ENCODE measurements at places on chromosomes 13 and 19. TPM values are rescaled to one million over a fixed set of nuclear protein-coding genes. Genes with fewer than 3 reads are reported as not detected.

Gene LILRB1
- not detected for polyA plus RNA-seq

Gene MIPEP
- 15.3 TPM for polyA plus RNA-seq

Gene ZNF787
- polyA plus RNA-seq: 11.4 TPM

Gene LRRC4B
- polyA plus RNA-seq: 98.9 TPM

Gene CC2D1A
- polyA plus RNA-seq: 26.9 TPM

Gene ATP4B
- polyA plus RNA-seq: not detected

Gene KLK10
- polyA plus RNA-seq: not detected

Gene NLRP9
- polyA plus RNA-seq: not detected

Gene FGF22
- polyA plus RNA-seq: not detected

Gene ICAM4
- polyA plus RNA-seq: not detected

Gene TUBB4A
- polyA plus RNA-seq: 17.8 TPM

Gene CYP2A6
- polyA plus RNA-seq: not detected

Gene CDC42EP5
- not detected for polyA plus RNA-seq

Gene VSTM2B
- polyA plus RNA-seq: 24.4 TPM

Gene ZNF614
- polyA plus RNA-seq: 15.8 TPM

Gene MRPL57
- polyA plus RNA-seq: 32.6 TPM

Gene KCNN1
- 9.9 TPM for polyA plus RNA-seq

Gene KLHL1
- 15.0 TPM for polyA plus RNA-seq

Gene ZFP82
- polyA plus RNA-seq: 17.1 TPM

Gene ZNF415
- polyA plus RNA-seq: 25.9 TPM

Gene TLE2
- polyA plus RNA-seq: 9.6 TPM

Gene CACNA1A
- 6.9 TPM for polyA plus RNA-seq

Gene LENG9
- polyA plus RNA-seq: 0.82 TPM

Gene ZNF491
- 29.8 TPM for polyA plus RNA-seq

Gene CEACAM1
- polyA plus RNA-seq: 0.12 TPM

Gene CEACAM19
- 1.9 TPM for polyA plus RNA-seq

Gene PGLYRP1
- not detected for polyA plus RNA-seq

Gene NUFIP1
- polyA plus RNA-seq: 11.0 TPM

Gene CADM4
- 220 TPM for polyA plus RNA-seq

Gene NR2F6
- 30.0 TPM for polyA plus RNA-seq

Gene SIGLEC5
- polyA plus RNA-seq: not detected

Gene ATP8B3
- polyA plus RNA-seq: 0.74 TPM

Gene KLK12
- not detected for polyA plus RNA-seq

Gene EMC10
- 270 TPM for polyA plus RNA-seq

Gene AMH
- 57.5 TPM for polyA plus RNA-seq

Gene CLEC4G
- not detected for polyA plus RNA-seq

Gene KLK15
- polyA plus RNA-seq: not detected

Gene TEX101
- not detected for polyA plus RNA-seq

Gene ZSWIM9
- 4.7 TPM for polyA plus RNA-seq

Gene EXOC3L2
- polyA plus RNA-seq: not detected

Gene LRRC63
- not detected for polyA plus RNA-seq
